ENCODE measurements at places on chromosomes 5 and 9.

- no peak for DNase-seq
Measured at GRCh38 chr5:78574731-78575161, 73.8 kb downstream of the LHFPL2 start.

DNA sequence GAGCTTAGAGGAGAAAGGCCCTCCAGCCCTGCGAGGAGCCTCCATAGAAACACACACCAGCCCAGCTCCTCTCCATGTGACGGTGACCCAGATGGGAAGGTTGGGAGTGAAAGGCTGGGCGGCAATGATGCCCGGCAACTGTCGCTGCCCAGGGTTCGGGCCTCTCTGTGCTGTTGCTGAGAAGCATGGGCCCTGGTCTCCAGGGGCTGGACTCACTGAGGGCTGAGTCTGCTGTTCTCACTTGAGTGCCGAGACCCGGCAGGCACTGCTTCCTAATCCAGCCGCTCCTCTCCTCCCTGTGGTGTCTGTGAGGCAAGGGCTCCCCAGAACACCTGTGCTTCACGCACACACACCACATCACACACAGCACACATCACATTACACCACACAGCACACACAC is 493.6 kb downstream of the GADD45G start:
- DNase-seq: no peak

DNA sequence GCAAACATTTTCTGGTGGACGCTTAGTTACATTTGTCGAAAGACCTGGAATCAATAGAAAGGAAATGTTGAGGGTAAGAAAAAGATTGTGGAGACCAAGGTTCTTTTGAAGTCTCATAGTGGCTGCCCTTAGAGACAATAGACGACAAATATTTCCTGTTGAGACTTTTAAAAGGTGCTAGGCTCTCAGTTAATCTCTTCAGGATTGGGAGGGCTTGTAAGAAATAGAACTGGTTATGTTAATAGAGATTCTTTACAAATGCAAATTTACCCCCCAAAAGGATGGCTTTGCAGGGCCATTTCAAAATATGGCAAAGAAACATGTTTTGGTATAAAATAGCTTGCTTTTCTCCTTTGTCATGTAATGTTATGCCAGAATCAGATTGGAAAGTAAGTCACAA is 428.2 kb upstream of the CTNND2 start:
- no peak for DNase-seq

GRCh38 chr9:104774132-104774531 is 10.2 kb downstream of the NIPSNAP3B start:
- DNase-seq: no peak

- DNase-seq: no peak
Measured at GRCh38 chr5:175478008-175478383, 364 bp upstream of the SFXN1 start.
